Urothelium cell line (cell line): ENCODE measurements at places on chromosomes 16 and 17.

GRCh38 chr17:5238333-5238732, 3.7 kb upstream of the SCIMP start:
- no peak for DNase-seq

DNA sequence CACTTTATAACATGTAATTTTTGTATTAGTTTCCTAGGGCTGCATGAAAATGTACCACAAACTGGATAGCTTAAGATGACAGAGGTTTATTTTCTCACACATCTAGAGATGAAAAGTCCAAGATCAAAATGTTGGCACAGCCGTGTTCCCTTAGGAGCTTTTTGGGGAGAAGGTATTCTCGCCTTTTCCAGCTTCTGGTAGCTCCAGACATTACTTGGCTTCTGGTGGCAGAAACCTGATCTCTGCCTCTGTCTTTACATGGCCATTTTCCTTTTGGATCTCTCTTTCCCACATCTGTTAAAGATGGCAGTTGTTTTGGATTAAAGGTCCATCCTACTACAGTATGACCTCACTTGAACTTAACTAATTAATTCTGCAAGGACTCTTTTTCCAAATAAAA, 885.7 kb upstream of the CDH8 start:
- no peak for DNase-seq

DNA sequence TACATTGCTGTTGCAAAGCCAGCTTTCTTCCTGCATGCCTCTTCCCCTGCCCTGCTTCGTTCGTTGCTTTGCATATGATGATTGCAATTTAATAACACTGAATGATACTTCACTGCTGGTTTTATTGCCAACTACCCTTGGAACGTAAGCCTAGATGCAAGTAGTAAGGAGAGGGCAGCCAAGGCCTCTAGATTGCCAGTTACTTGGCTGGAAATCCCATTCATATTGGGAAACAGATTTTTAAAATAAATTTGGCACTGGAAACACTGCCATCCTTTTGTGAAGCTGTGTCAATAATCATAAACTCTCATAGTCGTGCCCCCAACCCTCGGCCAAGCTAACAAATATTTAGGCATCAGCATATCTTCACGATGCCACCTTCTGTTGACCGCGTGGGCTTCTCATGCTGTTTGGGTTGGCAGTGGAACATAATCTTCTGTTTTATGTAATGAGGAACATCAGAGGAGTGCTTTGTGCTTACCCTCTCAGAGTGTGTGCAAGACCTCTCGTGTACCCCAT, 86.5 kb downstream of the MAP2K6 start:
- DNase-seq, result no peak

DNA sequence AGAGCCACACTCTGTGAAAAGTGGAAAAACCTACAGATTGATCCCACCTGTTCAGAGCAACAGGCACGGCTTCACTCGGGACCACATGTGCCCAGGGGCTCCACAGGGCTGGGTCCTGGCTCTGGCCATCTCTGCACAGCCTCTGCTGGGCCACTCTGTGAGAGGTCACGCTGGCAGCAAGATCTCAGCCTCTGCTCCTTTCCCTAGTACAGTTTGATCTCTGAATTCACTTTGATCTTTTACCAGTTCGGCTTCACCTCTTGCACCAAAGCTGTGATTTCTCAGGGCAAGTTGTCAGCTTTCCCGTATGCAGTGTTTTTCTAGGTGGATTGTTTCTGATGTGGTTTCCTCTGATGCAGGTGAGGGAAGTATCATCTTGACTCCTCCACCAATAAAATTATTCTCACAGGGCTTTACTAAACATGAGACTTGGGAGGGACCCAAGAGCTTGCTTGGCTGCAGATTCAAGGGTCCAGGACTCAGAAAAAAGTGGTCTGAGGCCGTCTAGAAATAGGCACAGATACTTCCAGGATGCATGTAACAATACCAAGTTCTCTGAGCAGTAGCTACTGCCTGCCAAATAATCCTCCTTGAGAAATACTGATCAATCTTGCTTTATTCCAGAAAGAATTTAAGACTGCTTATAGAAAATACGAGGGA, 24.0 kb upstream of the ALDH3A1 start:
- no peak for DNase-seq

DNA sequence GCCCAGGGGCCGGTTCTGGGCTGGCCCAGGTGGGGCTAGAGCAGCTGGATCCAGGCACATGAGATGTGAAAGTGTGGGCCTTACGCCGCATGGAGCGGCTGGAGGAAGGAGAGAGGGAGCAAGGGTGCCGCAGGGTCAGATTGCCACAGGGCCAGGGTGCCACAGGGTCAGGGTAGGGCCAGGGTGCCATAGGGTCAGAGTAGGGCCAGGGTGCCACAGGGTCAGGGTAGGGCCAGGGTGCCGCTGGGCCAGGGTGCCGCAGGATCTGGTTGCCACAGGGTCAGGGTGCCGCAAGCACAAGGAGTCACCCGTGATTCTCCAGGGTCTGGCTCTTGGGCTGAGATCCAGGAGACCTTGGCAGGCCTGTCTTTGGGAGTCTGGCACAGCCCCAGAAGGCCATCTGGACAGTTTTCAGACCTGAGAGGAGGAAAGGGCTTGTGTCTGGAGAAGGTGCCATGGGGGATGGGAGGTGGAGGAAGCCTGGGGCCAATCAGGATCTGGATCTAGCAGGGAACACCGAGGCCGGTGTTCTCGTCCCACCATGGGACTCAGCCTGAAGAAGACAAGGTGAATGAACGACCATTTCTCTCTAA, 13.1 kb upstream of the LASP1NB start:
- no peak for DNase-seq

GRCh38 chr17:4806456-4806776, 536 bp upstream of the PLD2 start:
- no peak for DNase-seq

- no peak for DNase-seq
Measured at GRCh38 chr17:43548689-43549379, 2.7 kb upstream of the ETV4 start.

GRCh38 chr17:3469529-3469928, 2.1 kb downstream of the SPATA22 start:
- no peak for DNase-seq
